ENCODE measurements at places on chromosomes 3 and 15.

GRCh38 chr15:33048255-33048654 lies 146.3 kb downstream of the FMN1 start:
- DNase-seq = no peak

DNA sequence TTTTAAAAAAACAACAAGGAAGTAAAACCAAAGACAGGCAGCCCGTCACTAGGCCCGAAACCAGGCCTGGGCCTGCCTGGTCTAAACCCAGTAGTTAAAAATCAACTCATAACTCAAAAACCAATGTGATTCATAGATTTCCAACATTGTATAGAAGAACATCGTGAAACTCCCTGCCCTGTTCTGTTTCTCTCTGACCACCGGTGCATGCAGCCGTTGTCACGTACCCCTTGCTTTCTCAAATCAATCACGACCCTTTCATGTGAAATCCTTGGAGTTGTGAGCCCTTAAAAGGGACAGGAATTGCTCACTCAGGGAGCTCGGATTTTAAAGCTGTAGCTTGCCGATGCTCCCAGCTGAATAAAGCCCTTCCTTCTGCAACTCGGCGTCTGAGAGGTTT lies 89.5 kb downstream of the DCLK3 start:
- DNase-seq = no peak

GRCh38 chr15:88805031-88805780 lies 2.0 kb downstream of the ACAN start:
- DNase-seq = no peak

DNA sequence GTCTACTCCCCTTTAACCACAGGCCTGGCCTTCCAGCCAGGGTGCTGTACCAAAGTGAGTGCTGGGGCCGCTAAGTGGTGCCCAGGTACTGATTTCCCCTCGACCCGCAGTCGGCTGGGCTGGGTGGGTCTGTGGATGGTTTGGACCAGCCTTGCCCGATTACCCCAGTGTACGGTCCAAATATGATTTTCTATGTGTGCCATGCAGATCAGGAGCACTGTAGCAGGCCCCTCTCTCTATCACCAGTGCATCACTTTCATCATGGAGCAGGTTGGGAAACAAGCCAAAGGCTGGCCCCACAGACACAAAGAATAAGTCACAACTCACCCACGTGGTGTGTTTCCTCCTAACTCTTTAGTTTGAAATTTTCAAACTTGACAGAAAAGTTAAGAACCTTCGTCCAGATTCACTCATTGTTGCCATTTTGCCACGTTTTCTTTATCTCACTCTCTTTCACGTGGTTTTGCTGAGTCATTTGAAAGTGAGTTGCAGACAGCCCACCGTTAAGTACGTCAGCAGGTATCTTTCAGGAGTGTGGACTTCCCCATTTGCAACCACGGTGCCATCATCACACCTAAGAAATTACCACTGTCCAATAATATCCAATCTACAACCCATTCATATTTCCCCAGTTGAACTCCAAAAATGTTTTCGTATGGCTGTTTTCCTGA lies 37.0 kb downstream of the ZNF710 start:
- no peak for DNase-seq
